RPMI7951 (cell line): ENCODE measurements at places on chromosomes 12 and 14.

GRCh38 chr14:89823743-89824142 is 130.8 kb downstream of the EFCAB11 start:
- no peak for DNase-seq

- DNase-seq = no peak
Measured at GRCh38 chr14:47332106-47332505, 343.3 kb downstream of the MDGA2 start.

- DNase-seq = peak; percentile 60
Measured at GRCh38 chr14:23299211-23299957, 3.3 kb downstream of the PPP1R3E start.

DNA sequence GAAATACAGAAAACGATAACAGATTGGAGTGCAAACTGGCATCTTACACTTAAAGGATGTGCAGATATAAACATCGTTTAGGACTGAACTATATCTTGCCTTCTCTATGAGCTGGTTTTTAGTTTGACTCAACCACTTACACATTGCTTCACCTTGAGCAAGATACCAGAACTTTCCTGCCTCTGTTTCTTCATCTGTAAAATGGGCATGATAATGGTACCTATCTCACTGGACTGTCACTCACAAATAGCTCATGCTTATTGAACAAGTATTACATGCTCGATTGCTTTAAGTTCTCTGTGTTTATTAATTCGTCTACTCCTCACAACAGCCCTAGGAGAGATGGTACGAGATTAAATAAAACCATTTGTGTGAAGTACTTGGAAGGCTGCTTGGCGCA is 7.7 kb downstream of the FZD10 start:
- no peak for DNase-seq

- DNase-seq = no peak
Measured at GRCh38 chr14:106631879-106632278, 1105.5 kb downstream of the TMEM121 start.

DNA sequence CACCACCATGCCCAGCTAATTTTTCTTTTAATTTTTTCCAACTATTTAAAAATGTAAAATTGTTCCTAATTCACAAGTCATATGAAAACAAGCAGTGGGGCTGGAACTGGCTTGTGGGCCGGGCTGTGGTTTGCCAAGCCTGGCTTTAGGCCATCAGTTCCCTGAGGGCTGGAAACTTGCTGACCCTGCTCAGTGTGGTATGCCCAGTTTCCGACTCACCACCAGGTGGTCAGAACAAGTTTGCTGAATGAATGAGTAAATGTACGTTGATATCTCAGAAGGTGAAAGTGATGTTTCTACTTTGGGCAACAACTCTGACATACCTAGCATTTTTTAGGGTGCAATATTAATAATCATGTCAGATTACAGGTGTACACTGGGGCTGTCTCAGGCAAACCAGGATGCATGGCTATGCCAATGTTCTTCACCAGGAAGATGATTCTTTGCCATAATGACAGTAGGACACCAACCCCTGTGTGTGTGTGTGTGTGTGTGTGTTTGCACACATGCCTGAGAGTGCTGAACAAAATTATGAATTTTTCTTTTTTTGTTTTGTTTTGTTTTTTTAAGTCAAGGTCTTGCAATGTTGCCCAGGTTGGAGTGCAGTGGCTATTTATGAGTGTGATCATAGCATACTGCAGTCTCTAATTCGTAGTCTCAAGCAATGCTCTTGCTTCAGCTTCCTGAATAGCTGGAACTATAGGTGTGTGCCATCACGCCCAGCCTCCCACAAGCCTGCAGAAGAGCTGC is 106.1 kb downstream of the PTPN11 start:
- DNase-seq = peak; percentile 49

- no peak for DNase-seq
Measured at GRCh38 chr14:80080601-80081000, 130.7 kb downstream of the DIO2 start.

DNA sequence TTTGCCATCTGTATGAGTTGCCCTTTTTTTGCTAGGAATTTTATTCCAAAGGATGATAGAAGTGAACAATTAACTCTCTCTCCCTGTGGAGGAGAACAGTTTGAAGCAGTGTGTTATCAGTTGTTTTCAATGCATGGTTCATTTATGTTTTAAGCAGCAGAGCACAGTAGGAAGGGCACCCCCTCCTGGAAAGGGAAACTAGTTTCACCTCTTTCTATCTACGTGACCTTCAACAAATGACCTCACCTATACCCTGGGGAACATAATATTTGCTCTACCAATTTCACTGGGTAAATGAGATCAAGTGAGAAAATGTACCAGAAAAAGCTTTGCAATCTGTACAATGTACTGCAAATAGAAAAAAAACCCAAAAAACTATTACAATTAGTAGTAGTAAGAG is 5.4 kb upstream of the DCP1B start:
- no peak for DNase-seq

DNA sequence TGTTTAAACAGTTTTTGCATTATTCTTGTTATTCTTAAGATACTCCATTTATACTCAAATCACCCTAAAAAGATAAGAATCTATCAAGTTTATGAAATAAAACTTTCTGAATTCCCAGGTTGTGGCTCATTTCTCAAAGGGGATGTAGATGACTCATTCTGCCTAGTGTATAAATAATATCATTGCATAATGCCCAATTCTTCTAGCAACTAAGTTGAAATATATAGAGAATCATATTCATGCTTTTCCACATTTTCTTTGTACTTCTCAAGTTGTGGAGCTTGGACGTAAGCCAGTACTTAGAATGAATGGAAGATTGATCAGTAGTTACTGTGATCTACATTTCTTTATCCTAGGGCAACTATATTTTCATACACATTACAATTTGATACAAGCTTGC is 201.1 kb downstream of the PPFIA2 start:
- DNase-seq = no peak

- no peak for DNase-seq
Measured at GRCh38 chr12:6452944-6453630, 1.2 kb downstream of the TAPBPL start.

DNA sequence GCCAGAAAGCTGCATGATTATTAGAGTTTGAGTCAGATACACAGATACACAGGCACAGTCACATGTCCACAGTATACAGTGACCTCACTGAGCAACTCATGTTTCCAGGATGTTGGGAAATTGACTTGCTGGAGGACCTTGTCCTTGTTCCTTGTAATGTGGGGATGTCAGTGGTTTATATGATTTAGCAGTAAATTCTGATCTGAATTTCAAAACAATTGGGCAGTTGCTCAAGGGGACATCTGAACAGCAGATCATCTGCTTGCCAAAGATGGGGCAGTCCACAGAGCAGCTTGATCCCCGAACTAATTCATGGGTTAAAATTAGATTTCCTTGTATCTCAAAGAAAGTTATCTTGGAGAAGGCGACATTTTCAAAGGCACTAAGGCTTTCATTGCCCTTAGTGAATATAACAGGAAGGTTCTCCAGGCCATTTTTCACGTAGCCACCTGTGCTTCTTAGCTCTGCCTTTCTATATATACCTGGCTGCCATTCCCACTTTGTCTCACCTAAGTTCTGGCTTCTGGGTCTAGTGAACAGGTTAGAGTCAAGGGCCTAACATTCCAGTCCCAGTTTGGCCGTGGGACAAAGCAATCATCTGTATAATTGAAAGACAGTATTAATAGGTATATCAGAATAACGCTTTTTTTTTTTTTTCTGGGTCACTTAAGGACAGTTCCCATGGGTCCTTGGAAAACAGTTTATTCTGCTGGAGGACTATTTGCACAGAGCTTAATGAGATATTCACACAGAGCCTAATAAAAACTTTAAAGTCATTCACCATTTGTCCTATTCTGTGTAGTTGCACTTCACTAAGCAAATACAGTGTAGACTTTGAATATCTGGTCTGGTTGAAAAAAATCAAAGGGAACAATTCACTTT is 64.9 kb upstream of the STRN3 start:
- peak; percentile 63 for DNase-seq

- no peak for DNase-seq
Measured at GRCh38 chr12:55957106-55957859, 8.6 kb downstream of the PMEL start.

- DNase-seq = no peak
Measured at GRCh38 chr12:105897311-105897725, 241.4 kb downstream of the NUAK1 start.

DNA sequence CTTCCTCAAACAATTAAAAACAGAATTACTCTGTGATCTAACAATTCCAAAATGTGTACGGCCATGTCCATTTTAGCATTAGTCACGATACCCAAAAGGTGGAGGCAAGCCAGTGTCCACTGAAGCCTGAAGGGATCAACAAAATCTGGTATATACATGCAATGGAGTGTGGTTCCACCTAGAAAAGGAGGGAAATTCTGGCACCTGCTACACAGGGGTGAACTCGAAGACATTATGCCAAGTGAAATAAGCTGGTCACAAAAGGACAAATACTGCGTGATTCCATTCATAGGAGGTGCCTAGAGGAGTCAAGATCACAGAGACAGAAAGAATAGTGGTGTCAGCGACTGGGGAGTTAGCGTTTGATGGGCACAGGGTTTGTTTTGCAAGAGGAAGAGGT is 331.4 kb downstream of the MED13L start:
- no peak for DNase-seq

- no peak for DNase-seq
Measured at GRCh38 chr12:79936670-79937069, 1.8 kb upstream of the PPP1R12A start.

GRCh38 chr14:97618917-97619690 is 821.9 kb downstream of the VRK1 start:
- DNase-seq = no peak

DNA sequence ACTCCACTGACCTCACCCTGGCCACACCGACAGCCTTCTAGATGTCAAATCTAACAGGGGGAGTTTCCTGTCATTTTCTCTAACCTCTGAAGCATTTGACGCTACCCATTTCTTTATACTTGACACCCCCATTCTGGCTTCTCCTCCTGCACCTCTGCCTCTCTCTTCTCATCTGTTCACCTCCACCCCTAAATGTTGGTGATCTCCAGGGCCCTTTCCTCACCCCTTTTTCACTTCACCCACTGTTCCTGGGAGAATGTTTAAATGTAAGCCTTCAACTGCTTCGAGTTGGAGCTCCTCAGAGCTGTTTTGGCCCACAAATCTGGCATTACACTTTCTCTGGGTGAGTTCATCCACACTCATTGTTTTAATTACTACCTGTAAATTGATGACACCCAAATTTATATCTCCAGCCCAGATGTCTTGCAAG is 452 bp upstream of the RABGGTA start:
- DNase-seq = no peak
